ENCODE measurements at places on chromosomes 11 and 22.
A peak's percentile ranks its signal among the peaks of the same experiment; 100 is the strongest.

DNA sequence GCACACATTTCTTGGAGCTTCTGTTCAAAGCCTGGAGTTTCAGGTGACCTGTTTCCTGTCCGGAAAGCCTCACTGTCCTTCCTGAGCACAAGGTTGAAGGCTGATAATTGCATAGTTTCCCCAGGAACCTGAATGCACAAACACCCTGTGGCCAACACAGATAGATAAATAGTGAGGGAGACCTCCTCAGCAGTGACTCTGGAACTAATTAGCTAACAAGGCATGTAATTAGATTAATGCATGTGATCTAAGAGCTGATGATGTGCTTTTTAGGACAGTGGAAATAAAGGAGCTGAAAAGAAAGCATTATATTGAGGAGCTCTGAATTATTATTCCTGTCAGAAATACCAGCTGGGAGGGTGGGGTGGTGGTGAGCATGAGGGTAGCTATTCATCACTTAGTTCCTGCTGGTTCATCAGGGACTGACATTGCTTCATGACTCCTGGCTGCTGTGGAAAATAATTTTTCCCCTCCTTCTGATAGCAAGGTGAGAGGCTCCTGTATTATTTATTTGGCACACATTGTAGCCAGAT, 101.1 kb downstream of the NELL1 start:
- DNase-seq = no peak

- no peak for DNase-seq
Measured at GRCh38 chr22:39946126-39946502, 14.1 kb upstream of the TMA7B start.

- DNase-seq = peak; percentile 81
Measured at GRCh38 chr22:36385491-36386350, 2.0 kb downstream of the MYH9 start.

- DNase-seq = no peak
Measured at GRCh38 chr11:1112351-1113191, 37.9 kb downstream of the MUC2 start.

DNA sequence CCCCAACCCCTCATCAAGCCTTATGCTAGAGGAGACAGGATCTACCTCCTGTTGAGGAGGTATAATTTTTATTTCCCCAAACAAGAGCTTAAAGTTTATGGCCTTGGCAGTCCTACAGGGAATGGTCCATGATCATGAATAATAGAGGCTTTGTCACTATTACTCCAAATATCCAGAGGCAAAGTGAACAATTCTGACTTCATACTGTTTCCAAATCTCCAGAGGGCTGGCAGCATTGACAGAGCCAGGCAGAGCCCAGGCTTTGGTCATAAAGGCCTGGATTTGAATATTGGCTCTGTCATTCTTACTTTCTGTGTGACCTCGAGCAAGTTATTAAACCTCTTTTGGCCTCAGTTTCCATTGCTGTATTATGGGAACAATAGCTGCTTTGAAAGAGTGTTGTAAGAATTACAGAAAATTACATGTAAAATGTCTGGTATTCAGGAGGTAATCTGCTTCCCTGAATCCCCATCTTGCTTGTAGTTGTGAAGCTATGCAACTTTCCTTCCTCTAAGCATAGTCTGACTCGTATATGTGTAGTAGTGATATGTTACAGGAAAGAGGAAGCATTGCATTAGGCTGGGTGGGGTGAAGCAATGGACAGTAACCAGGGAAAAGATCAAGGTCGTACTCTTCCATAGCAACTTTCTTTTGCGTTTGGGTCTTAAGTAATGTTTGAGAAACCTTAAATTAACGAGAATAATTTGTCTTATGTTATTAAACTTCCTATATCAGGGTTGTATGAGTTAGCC, 88.8 kb downstream of the CD44 start:
- DNase-seq = no peak
